ENCODE measurements at places on chromosomes 2 and 18.

GRCh38 chr2:215137741-215138340 lies 585 bp downstream of the ABCA12 start:
- DNase-seq = peak; percentile 39

GRCh38 chr2:219748671-219749570 lies 121.5 kb downstream of the SLC4A3 start:
- DNase-seq = no peak

DNA sequence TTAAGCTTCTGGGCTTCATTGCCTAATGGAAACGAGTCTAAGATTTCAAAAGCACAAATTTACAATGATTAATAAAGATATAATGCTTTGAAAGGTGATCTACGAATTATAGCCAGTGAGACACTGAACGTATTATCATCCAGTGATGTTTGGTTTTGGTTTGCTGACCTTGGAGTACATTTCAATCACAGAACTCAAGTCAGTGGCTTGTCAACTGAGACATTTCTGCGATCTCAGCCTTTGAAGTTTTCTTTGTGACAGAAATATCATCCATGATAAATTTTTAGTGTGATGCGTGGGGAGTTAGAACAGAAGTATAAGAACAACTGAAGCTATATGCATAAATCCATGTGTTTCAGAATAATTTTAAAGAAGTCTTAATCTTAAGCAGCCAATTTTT lies 263.8 kb downstream of the TCF4 start:
- no peak for DNase-seq

DNA sequence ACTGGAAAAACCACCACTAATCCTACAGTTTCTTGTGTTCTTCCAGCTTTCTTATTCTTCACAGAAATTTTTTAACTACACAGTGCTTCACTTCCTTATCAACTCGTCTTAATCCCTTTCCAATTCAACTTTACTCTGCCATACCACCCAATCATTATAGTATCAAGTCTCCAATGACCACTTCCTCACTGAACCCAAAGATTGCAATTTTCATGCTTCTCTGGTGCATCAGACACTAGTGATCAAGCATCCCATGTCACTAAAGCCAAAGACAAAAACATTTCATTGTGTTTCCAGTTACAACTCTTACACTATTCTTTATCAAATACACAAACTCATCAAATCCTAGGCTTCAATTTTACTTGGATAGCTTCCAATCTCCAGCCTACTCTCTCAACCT lies 9.5 kb downstream of the CHAC2 start:
- DNase-seq = no peak

DNA sequence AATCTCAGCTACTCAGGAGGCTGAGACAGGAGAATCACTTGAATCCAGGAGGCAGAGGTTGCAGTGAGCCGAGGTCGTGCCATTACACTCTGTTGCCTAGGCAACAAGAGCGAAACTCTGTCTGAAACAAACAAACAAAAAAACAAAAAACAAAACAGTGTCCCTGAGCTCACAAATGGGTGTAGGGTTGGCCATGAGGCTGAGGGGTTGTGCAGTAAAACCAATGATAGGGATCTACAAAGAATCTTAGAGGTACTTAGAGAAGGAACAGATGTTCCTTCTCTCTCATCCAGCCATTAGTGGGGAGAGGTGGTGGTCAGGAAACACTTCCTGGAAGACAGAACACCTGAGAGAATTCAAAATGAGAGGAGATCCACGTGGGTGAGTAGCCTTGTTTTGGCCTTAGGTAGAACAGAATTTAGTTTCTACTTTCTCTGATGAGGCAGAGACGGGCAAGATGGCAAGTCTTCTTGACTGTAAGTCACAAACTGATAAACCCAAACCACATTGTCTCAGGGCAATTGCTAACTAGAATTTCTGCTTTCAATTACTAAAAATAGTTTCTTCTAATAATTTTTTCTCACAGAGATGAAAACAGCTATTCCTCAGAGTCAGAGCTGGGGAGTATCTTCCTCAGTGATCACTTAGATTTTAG lies 61.5 kb upstream of the PPM1B start:
- no peak for DNase-seq

DNA sequence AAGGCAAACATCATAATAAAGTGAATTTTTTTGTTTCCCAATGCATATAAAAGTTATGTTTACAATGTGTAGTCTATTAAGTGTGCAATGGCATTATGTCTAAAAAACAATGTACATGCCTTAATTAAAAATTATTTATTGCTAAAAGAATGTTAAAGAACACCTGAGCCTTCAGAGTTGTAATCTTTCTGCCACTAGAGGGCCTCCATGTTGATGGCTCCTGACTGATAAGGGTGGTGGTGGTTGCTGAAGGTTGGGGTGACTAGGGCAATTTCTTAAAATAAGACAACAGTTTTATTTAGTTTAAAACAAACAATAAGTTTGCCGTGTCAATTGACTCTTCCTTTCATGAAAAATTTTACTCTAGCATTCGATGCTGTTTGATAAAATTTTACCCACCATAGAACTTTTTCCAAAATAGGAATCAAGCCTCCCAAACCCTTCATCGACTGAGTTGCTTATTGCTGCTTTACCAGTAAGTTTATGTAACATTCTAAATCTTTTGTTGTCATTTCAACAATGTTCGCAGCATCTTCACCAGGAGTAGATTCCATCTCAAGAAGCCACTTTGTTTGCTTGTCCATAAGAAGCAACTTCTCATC lies 32.3 kb downstream of the MAP3K2 start:
- DNase-seq = no peak

- DNase-seq = peak; percentile 19
Observed at GRCh38 chr2:69789772-69790600, 39.5 kb upstream of the GMCL1 start.

DNA sequence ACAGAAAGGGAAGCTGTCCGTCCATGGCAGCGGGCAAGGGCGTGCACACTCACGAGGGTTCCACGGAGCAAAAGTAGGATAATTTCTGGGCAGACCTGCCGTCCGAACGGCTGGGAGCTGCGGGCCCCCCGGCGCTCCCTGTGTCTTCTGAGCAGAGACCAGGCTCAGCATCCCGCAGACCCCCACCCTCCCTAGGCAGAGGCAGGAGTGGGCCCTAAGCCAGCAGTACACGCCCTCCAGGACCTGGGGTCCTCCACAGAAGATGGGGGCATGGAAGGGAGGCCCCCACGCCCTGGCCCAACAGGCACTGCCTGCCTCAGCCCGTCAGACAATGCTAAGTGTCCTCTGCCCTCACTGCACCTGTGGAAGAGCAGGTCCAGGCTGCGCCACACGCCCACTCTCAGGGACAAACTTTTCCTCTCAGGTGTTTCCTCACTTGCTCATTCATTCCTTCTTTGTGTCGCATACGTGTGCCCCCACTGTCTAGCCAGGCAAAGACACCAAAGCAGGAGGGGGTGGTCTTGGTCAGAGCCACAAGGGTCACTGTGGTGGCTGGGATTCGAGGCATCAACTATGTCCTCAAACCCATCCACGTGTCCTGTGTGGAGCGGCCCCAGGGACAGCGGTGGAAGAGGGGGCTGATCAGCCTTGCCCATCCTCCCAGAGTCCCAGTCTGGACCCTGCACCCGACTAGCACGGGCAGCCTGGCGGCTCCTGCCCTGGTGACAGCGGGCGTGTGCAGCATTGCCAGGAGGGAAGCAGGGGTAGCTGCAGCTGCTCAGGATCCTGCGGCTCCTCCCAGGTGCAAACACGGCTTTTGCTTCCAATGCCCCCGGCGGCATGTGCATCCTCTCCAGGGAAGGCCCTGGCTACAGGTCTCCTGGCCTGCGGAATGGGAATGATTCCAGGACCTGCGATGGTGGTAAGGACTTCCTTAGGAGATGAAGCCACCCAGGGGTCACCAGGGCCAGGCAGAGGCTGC lies 2.4 kb upstream of the GPC1 start:
- DNase-seq = no peak

DNA sequence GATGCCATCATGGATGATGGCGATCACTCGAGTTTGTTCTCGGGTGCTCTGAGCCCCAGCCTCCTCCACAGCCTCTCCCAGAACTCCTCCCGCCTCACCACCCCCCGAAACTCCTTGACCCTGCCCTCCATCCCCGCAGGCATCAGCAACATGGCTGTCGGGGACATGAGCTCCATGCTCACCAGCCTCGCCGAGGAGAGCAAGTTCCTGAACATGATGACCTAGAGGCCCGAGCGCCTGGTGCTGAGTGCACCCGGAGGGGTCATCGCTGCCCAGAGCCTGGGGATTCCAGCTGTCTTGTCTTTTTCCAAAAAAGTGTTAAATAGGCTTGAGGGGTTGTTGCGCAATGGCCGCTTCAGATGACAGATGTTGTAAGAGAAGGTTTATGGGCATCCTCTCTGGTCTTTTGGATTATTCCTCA lies 254.8 kb downstream of the GLI2 start:
- DNase-seq = no peak

GRCh38 chr18:24875286-24875685 lies 414.8 kb downstream of the HRH4 start:
- DNase-seq = no peak

- no peak for DNase-seq
Observed at GRCh38 chr2:239225371-239225851, 175.4 kb downstream of the HDAC4 start.

GRCh38 chr2:85549826-85550225 lies 10.9 kb downstream of the MAT2A start:
- peak; percentile 94 for DNase-seq

DNA sequence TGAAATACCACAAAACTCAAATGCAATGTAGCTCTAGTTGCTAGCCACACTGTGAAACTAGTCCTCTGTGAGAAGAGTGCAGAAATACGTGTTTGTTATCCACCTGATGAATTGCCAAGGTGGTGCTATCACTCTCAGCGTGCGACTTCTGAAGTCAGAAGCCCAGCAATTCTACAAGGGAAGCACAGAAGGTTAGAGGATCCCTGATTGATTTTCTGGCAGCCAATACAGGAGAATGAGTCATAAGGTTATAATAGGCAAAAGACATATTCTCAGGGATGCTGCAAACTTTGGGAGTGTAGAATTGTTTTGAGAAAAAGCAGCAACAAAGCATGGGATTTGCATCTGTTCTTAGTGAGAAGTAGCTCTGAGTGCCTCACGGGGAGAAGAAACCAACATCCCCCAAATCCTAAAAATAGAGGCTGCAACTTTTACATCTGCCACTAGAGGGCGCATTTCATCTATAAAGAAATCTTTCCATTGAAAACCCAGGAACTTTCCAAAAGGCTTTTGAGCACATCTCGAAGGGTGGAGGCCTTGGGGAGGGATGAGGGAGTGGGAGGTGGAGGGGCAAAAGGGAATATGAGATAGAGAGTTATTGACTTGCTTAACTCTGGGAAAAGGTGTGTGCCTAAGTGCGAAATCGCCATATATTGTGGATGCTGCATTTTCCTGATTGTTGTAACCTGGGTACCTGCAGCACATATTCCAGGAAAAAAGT lies 78.0 kb downstream of the TMEM182 start:
- peak; percentile 42 for DNase-seq

GRCh38 chr18:55420665-55421307 lies 167.2 kb downstream of the TCF4 start:
- no peak for DNase-seq

- no peak for DNase-seq
Observed at GRCh38 chr2:81467096-81467495, 1162.5 kb upstream of the LRRTM1 start.

DNA sequence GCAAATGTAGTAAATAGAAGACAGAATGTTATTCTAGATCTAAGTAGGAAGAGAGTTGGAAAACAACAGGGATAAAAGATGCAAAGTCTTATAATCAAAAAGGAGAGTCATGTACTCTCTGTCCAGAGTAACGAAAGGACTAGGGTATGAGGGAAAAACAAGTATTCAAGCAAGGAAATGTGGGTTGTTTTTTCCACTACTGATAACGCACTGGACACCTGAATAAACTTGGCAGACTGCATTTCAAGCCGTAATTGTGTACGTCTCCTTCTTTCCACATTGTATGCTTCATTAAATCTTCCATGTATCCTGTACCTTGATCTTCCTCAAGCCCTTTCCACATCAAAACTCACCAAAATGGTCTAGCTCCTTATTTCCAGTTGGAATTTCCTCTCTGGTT lies 420.6 kb downstream of the ZEB2 start:
- DNase-seq = no peak

DNA sequence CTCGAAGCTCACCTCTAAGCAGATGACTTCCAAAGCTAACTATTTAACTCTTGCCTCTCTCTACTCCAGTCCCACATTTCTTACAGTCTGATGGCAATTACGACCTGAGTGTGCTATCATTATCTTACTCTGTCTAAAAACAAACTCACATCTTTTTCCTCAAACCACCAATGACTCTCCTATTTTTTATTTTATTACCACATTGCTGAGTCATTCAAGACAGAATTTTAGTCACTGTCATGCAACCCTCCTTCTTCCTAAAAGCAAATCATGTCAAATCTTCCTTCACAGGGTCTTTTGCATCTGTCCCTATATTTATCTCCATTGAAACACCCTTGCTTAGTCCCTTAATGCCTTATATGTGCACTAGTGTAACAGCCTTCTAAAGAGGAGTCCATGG lies 34.6 kb upstream of the C2orf15 start:
- peak; percentile 1 for DNase-seq

- DNase-seq = no peak
Observed at GRCh38 chr2:85844486-85844885, 44.3 kb downstream of the ST3GAL5 start.

- no peak for DNase-seq
Observed at GRCh38 chr2:42359965-42360483, 993 bp downstream of the COX7A2L start.

- DNase-seq = no peak
Observed at GRCh38 chr2:73699437-73699836, 37.7 kb downstream of the TPRKB start.

DNA sequence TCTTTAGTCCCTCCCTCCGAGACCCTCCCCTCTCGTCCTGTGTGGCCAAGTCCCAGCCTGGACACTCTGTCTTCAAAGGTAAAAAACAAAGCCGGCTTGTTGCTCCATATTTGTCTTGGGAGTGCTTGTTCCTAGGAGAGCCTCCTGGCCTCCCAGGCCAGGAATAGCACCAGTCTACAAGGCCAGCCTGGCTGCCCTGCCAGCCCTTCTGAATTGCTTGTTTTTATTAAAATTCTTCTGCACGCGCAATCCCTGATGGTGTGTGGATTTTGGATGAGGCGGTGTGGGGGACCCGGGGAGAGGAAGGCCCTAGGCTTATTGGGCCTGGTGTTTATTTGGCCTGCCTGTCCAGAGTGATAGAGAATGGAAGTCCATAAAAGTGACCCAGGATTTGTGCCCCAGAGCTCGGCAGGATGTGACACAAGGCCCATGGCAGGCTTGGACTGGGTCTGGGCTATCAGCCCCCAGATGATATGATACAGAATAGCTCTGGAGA lies 297.3 kb downstream of the CYP26B1 start:
- DNase-seq = no peak

GRCh38 chr18:28684746-28685355 lies 507.9 kb upstream of the CDH2 start:
- DNase-seq = no peak

DNA sequence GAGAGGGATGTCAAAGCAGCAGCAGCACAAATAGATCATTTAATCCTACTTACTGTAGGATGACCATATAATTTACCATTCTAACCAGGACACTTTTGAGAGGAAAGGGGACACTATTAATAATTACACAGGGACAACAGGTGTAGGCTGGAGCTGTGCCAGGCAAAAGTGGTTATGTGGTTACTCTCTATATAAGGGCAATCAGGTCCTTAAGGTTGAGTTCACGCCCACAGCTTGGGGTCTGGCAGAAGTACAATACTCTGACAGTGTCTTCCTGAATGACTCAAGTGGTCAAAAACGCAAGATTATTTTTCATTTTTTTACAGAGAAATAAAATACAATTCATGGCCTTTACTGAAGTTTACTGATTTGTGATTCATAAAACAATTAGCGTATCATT lies 2.8 kb downstream of the PREPL start:
- DNase-seq = peak; percentile 50

Data from fibroblast of upper back skin (primary cell).